ENCODE measurements at places on chromosomes 3 and 15.

GRCh38 chr3:19738846-19739245 is 195.2 kb downstream of the EFHB start:
- DNase-seq = no peak

GRCh38 chr15:65521350-65521749 is 3.9 kb upstream of the DPP8 start:
- no peak for DNase-seq

DNA sequence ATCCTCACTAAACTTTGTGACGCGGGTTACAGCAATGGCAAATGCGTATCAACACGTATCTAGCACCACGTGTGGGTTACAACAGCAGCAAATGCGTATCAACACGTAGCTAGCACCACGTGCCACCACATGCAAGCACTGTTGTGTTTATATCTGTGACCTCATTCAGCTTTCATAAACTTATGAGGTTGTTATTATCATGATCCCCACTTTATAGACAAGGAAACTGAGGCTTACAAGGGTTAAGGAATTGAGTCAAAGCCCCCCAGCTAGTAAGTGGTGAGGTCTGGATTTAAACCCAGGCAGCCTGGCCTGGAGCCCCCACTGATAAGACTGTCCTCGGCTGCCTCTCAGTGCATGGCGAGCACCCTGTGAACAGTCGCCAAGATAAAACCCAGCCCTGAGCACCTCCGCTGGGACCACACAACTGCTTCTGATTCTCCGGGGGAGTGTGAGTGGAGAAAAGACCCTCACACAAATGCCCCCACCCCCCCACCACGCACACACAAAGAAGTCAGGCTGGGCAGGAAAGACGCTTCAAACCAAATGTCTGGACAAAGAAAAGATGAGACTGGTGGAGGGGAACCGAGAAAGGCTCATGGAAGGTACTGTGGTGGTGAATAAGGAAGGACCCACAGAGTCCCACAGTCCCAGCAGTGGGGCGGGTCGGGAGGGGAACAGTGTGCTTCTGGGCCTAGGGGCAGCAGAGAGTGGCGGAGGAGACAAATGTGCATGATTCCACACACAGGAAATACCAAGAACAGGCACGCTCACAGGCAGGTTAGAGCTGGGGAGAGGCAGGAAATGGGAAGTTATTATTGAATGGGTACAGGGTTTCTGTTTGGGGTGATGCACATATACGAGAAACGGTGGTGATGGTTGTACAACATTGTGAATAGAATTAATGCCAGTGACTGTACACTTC is 173.4 kb downstream of the XXYLT1 start:
- DNase-seq = no peak

DNA sequence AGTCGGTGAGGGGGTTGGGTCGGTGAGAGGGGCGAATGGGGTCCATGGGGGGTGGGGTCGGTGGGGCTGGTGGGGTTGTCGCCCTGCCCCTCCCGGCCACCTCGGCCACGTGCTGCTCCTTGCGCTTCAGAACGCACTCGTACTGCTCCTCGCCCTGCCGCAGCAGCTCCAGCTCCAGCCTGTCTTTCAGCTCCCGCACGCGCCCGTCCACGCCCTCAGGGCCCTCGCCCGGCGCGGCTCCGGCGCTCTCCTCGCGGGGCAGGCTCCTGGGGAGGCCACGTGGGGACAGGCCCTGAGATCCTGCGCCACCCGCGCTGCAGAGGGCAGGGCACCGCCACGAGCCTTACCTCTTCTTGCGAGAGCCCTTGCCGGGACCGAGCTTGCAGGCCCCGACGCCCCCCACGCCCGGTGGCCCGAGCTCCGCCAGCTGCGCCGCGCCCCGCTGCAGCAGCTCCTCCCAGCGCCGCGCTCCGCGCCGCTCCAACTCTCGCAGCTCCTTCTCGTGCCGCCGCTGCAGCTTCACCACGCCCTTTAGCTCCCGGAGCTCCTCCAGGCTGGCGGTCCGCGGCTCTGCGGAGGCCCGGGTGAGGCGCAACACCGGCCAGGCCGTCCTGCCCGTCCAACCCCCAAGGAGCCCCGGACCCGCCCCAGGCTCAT is 8.2 kb upstream of the ANKRD63 start:
- no peak for DNase-seq

- DNase-seq = no peak
These were observed 223.0 kb upstream of the MLF1 start for GRCh38 chr3:158347966-158348365.
